ENCODE measurements at places on chromosomes 1 and 21. TPM values are rescaled to one million over a fixed set of nuclear protein-coding genes. Genes with fewer than 3 reads are reported as not detected.

- DNase-seq = no peak
Measured at GRCh38 chr1:82492159-82492558, 691.4 kb downstream of the ADGRL2 start.

DNA sequence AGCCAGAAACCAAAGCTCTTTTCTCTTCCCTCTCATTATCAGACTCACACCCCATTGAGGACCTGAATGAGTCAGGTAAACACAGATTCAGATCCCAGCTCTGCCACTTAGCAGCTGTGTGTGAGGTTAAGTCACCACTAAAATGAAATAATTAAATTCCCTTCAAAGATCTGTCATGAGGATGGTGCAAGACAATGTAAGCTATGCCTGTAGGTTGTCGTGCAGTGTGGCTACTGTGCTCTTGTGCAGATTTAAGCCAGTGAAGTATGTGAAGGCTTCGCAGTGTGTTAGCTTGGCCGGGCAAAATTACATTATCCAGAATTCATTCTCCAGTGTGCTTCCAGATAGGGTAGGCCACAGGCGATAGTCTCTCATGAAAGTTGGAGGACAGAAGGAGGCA is 13.6 kb downstream of the UBL4B start:
- no peak for DNase-seq

DNA sequence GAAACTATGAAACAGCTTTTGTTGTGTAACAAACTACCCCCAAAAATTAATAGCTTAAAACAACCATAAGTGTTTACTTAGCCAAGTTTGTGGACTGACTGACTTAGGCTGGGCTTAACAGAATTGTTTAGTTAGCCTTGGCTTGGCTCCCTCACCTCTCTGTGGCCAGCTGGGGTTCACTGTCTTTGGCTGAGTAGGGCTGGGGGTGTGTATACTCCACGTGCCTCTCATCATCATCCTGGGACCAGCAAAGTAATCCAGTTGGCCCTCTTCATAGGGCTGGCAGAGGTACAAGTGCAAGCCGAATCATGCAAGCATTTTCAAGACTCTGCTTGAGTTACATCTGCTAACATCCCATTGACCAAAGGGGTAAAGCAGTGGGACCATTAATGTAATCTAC is 252.3 kb downstream of the BRINP2 start:
- DNase-seq = no peak

- no peak for DNase-seq
Measured at GRCh38 chr1:197467881-197468280, 199.8 kb downstream of the CRB1 start.

DNA sequence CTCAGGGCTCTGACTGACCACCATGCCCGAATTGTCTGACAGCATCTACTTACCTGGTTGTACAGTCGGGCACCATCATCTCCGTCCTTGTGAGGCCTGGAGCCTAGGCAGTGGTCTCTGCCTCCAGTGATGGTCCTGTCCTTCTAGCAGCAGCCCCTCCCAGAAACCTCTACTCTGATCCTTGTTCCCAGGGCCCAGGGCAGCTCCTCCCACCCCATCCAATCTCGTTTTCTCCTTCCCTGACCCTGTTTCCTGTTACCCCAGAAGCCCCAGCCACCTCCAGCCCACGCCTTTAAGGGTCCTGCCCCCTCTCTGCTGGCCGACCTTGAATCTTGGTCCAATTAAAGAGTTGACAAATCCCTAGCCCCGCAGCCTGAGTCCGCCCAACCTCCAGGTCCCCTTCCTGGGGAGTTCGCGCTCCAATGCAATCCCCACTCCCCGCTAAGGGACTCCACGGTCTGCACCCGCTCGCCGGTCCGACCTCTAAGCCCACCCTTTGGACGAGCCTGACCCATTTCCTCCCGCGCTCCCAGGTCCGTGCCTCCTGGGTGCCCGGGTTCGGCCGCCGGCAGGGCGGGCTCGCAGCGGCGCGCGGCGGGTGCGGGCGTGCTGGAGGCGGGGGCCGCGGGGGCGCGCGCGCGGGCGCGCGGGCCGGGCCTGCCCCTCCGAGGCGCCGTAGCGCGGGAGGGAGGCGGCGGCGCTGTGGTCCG is at the start of gene B4GALT2:
Gene B4GALT2 (plus strand): TSS at position 660 of the 710 bp plus-strand sequence. CDS start 1,951 bp downstream, outside the sequence.
- DNase-seq = no peak

DNA sequence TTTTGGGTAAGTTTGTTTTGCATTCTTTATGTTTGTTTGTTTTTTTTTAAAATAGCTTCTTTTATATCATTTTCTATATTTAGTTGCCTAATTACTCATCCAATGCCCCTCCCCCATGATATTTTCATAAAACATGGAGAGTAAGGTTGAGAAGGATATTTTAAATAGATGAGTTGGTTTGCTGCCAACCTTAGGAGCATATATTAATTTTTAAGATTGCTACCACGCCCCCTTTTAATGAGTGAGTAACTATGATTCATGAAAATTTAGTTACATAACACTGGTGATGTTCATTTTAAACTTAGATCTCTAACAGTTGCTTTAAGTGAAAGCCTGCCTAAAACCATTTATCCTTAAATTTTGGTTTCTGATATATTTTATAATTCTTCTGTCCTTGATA is 18.7 kb downstream of the TMEM50A start:
- DNase-seq = no peak

LENEP gene
- total RNA-seq = 0.40 TPM

TMEM200B gene
- total RNA-seq = not detected

Measured in GM12878 (cell line).